Activated CD8-positive, alpha-beta memory T cell treated with anti-CD3 and anti-CD28 coated beads for 48 hours (primary cell): ENCODE measurements at places on chromosomes 1 and 21.

DNA sequence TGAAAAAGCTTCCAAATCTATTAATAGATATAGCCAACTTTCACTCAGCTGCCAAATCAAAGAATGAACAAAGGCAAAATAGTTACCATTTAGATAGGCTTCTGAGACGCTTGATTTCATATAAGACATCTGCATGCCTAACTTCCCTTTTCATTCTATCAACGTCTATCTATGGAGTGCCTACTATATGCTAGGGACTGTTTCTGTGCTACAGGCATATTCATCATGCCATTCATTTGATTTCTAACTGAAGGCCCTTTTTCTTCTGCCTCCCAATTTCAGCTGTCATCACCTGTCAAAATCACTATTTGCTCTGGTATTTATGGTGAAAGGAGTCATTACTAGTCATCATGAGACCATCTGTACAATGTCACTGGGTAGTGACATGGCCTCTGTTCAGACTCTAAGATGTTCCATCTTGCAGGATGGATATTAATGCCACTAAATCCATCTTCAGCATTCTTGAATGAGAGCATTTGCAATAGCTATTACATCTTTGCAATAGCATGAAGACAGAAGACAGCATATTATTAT, 4.3 kb upstream of the KRTAP13-1 start:
- no peak for DNase-seq

DNA sequence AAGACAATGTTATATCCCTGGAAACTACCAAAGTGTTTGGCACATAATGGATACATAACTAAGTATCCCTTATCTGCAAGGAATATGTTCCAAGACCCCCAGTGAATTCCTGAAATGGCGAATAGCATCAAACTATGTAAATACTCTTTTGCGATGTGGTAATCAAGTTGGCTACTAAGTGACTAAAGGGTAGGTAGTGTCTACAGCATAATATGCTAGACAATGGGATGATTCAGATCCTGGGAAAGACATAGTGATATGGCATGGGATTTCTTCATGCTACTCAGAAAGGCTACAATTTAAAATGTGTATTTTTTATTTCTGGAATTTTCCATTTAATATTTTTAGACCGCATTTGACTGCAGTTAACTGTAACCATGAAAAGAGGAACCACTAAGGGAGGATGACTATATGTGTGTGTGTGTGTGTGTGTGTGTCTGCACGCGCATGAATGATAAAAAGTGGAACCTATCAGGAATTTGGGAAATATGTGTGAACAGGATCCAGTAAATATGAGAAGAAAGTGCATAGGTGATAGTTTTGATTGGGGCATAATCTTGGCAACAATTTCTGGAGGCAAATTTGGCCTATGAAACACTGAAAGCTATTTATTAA, 1899.9 kb downstream of the NCAM2 start:
- DNase-seq = no peak

GRCh38 chr21:46052703-46053651, 44.9 kb upstream of the COL6A2 start:
- DNase-seq = peak; percentile 54

DNA sequence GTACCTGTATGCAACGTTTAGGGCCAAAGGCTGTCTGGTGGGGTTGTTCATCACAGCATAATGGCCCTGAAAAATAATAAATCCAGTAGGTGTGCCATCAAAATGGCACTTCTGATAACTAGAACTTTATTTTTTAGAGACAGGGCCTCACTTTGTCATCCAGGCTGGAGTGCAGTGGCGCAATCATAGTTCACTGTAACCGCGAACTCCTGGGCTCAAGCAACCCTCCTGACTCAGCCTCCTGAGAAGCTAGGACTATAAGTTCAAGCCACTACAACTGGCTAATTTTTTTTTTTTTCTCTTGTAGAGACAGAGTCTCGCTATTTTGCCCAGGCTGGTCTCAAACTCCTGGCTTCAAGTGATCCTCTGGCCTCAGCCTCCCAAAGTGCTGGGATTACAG, 4.7 kb downstream of the SNAPIN start:
- no peak for DNase-seq

- DNase-seq = no peak
Observed at GRCh38 chr21:25385911-25386474, 221.3 kb downstream of the MRPL39 start.

DNA sequence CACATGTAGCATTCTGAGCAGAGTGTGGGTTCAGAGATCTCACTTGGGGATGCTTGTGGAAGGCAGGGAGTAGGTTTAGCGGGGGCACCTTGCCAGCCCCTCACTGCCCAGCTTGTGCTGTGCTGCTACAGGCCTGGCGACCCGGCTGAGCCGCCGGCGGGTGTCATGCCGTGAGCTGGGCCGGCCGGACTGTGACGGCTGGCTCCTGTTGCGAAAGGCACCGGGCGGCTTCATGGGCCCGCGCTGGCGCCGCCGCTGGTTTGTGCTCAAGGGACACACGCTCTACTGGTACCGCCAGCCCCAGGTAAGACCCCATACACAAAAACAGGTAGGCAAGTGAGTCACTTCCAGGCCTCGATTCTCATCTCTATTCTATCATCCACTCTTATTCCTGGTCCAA, 5.5 kb upstream of the CATSPER4 start:
- no peak for DNase-seq

DNA sequence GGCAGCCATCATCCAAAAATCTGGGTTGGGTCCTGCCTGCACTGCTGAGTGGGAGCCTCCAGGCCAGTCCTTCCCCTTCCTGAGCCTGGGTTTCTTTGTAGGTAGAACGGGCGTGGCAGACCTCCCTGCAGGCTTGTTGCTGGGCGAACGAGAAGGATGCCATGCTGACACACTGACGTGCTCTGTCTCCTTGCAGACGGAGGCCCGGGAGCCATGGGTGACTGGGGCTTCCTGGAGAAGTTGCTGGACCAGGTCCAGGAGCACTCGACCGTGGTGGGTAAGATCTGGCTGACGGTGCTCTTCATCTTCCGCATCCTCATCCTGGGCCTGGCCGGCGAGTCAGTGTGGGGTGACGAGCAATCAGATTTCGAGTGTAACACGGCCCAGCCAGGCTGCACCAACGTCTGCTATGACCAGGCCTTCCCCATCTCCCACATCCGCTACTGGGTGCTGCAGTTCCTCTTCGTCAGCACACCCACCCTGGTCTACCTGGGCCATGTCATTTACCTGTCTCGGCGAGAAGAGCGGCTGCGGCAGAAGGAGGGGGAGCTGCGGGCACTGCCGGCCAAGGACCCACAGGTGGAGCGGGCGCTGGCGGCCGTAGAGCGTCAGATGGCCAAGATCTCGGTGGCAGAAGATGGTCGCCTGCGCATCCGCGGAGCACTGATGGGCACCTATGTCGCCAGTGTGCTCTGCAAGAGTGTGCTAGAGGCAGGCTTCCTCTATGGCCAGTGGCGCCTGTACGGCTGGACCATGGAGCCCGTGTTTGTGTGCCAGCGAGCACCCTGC, 1.4 kb downstream of the GJA4 start:
- DNase-seq = no peak

GRCh38 chr1:192439373-192440025, 122.7 kb downstream of the RGS21 start:
- no peak for DNase-seq

DNA sequence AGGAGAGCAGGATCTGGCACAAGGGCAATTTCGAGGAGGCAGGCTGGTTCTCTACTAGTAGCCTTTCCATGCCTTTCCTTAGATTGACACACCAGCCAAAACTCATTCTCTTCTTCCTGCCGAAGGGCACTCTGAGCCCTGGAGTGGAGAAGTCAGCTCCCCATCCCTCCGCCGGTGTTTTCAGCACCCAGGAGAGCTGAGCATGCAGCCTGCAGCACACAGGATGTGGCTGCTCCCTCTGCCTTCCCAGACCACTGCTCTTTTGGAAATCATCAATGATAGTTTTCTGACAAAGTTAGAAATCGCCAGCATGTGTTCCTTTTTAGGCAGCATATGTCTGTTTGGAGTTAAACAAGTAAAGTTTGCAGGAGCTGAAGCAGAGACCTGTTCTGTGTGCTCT, 11.7 kb downstream of the RNU5D-1 start:
- DNase-seq = no peak

- peak; percentile 73 for DNase-seq
Observed at GRCh38 chr1:117366177-117367045, 838 bp upstream of the MAN1A2 start.

- no peak for DNase-seq
Observed at GRCh38 chr1:227621211-227621610, 57.9 kb downstream of the ZNF678 start.

- no peak for DNase-seq
Observed at GRCh38 chr1:26820784-26821269, 5.7 kb upstream of the ZDHHC18 start.

DNA sequence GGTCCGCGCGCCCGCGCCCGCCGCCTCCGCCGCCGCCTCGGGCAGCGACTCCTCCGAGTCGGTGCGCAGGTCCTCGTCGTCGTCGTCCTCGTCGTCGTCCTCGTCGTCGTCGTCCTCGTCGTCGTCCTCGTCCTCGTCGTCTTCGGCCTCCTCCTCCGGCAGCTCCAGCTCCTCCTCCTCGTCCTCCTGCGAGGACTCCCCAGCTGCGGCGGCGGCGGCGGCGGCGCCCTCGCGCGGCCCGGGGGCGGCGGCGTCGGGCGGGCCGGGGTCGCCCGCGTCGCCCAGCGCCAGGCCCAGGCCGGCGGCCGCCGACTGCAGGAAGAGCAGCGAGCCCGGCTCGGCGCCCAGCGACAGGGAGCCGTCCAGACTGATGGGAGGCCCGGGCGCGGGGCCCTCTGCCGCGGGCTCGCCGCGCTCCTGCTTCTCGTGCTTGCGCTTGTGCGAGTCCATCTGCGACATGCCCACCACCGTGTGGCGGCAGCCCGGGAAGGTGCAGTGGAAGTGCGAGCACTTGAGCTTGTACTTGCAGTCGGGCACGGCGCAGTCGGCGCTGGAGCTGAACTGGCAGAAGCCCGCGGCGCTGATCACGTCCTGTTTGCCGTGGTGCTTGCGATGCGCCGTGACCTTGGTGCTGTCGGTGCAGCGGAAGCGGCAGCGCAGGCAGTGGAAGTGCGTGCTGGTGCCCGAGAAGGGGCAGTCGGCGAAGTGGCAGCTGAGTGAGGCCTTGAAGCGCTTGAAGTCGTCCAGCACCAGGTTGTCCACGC, 157.3 kb downstream of the CASZ1 start:
- DNase-seq = no peak

DNA sequence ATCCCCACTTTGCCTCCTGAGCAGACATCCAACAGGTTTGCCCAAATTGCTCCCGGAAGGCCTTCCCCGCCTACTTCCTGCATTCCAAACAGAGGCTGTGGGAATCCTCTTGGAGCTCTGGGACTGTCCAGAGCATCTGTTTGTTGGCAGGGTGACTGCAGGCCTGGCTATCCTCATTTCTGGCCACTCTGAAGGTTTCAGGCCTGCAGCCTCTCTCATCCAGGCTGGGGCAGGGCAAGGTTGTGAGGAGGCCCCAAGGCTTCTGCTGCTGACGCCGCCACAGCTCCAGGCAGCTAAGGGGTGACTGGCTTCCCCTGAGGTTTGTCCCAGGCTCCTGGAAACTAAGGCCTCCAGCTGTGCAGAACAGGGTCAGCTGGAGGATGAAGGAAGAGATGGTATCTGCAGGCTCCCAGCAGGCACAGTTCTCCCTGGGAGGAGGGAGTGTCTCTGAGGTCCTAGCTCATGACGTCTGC, 11.3 kb downstream of the CDK18 start:
- no peak for DNase-seq

DNA sequence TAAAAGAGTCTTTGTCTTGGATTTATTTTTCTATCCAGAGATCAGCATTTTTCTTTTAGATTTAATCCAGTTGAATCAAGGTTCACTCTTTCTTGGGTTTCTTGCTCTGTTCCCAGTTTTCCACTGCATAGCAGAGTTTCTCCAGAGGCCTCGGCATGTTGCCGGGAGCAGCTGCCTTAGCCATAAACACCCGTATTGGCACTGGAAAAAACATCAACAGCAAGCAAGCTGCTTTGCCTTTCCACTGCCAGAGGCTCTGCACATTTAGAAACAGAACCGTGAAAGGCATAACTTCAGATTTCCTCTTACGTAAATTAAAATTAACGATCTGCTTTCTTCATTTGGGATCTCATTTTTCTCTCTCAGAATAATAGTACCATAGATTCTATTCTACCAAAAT, 181.8 kb upstream of the L1TD1 start:
- no peak for DNase-seq

DNA sequence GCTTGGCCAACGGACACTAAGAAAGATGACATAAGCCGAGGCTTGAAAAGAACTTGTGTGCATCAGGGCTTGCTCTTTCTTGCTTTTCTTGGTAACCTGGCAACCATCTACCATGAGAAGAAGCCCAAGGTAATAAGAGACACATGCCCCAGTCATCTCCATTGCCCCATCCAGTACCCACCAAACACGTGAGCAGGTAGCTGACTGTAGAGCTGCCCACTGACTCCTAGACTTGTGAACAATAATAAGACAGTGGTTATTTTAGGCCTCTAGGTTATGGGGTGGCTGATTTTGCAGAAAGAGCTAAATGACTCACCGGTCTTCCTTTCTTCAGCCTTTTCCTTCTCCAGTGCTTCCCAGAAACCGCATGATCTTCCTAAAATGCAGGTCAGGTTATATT, 105.0 kb upstream of the JUN start:
- no peak for DNase-seq

DNA sequence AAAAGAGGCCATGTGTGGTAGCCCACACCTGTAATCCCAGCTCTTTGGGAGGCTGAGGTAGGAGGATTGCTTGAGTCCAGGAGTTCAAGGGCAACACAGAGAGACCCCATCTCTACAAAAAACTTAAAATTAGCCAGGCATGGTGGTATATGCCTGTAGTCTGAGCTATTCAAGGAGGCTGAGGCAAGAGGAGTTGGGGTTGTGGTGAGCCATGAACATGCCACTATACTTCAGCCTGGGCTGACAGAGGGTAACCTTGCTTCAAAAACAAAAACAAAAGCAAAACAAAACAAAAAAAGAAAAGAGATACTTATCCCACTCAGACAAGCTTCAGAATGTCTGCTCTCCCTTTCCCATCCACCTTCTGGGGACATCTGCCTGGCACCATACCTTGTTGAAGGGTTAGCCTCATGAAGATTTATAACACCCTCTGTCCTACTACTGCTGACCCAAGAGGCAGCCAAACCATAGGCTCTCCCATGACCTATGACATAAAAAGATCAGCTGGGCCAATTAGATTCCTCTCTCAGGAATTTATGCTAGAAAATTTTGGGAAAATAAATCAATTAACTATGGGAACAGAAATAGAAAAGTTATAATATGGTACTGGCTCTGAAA, 13.2 kb downstream of the TMCO1 start:
- DNase-seq = no peak

DNA sequence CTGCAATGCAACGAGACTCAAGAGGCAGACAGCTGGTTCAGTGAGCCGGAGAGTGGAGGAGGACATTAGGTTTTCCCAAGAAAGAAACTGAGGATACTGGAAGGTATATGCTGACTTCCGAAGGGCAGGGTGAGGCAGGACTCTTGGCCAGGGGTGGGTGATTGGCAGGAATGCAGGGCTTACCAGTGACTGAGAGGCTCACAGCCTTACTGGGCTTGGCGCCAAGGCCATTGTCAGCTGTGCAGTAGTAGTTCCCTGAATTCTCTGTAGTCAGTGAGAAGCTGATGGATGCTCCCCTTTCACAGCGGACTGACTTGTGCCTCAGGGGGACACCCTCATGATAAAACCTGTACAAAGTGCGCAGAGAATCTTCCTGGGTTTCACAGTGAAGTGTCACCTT, 9.6 kb downstream of the FCRL5 start:
- DNase-seq = no peak
